Heart left ventricle (tissue), 16 donors: ENCODE measurements at places on chromosomes 16 and 17.

DNA sequence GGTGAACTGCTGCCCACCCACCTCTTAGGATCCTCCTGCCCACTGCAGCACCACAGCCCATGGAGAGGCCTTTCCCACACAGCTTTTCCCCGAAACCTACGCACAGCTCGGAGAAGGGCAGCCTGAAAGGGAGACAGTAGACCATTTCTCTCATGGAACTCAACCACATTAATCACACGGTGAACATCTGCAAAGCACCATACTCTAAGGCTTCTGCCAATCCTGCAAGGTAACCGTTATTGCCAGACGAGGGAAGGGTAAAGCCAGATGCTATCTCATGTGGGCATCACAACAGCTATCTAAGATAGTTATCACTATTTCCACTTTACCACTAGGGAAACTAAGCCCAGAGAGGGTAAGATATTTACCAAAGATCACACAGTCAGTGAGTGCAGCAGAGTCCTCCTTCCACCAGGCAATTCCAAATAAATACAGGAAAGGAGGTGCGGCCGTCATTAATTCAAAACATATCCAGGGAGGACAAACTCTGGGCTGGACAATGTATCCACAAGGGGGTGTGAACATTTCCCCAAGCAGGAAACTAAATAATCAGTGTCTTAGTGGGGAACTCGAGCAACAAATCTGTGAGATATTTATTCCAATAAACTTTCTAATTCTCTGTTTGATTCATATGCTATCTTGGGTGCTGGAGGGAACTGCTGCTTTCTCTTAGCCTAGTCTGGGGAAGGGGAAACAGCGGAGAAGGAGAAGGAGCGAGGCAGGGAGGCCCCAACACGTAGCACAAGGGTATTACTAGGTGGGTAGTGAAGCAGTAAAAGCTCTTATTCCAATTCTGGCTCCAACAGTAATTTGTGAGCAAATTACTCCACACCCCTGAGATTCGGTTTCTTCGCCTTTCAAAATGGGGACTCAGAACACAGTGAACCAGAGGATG, 723 bp downstream of the TMEM186 start:
- DNase-seq: no peak

DNA sequence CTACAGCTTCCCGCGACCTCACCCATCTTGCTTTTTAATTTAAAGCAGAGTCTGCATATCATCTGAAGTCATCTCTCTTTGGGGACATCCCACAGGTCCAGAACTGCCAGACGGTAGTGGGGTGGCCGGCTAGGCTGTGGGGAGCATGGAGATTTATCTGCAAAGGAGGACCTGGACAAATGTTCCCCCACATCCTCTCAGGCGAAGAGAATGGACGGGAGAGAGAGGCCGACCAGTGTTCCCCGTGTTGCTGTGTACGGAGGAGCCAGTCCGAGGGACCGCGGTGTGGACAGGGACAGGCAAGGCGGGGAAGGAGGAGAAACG, 665 bp upstream of the MT1M start:
- DNase-seq: no peak

DNA sequence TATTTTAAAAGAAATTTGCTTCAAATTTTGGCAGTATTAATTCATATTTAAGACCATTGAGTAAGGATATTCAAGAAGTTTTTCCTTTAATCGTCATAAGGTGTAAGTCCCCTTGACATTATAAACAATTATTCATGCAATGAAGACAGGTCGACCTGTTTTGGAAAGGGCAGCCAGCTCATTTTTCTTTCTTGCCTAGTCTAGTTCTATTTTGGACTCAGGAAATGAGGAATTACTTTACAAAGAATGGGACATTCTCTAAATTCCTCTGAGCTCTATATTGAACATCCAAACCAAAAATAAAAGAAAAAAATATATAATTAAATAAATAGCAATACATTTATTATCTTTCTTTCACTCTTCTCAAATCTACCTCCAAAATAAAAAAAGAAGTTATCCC, 595.6 kb upstream of the KIF2B start:
- no peak for DNase-seq

DNA sequence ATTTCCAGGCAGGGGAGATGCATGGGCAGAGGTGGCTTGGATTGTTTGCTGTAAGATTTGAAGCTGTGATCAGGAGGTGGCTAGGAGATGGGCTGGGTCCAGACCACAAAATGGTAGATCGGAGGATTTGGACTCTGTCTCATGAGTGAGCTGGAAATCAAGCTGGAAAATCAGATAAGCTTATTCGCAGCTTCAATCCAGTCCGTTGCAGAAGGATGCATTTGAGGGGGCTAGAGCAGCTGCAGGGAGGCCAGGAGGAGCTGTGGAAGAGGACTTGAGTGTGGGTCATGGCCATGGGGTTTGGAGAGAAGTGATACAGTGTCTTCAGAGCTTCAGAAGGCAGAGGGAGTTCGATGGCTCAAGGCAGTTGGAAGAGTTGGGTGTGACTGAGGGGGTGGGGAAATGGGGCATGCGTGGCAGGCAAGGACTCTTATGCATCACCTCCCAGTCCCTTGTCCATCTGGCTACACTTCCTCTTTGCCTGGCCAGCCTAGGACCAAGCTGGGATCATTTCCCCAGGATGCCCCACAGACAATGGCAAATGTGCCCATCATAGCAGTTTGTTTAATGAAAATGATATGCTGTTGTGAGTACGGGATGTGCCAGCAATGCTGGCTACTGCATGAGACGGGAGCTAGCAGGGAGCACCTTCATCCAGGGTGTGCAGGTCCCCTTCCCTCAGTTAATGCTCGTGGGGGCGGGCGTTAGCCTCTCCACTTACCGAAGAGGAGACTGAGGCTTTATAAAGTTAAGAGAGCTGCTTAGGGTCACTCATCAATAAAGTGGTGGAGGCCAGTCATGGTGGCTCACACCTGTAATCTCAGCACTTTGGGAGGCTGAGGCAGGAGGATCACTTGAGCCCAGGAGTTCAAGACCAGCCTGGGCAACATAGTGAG, 20.6 kb downstream of the QPRT start:
- no peak for DNase-seq

DNA sequence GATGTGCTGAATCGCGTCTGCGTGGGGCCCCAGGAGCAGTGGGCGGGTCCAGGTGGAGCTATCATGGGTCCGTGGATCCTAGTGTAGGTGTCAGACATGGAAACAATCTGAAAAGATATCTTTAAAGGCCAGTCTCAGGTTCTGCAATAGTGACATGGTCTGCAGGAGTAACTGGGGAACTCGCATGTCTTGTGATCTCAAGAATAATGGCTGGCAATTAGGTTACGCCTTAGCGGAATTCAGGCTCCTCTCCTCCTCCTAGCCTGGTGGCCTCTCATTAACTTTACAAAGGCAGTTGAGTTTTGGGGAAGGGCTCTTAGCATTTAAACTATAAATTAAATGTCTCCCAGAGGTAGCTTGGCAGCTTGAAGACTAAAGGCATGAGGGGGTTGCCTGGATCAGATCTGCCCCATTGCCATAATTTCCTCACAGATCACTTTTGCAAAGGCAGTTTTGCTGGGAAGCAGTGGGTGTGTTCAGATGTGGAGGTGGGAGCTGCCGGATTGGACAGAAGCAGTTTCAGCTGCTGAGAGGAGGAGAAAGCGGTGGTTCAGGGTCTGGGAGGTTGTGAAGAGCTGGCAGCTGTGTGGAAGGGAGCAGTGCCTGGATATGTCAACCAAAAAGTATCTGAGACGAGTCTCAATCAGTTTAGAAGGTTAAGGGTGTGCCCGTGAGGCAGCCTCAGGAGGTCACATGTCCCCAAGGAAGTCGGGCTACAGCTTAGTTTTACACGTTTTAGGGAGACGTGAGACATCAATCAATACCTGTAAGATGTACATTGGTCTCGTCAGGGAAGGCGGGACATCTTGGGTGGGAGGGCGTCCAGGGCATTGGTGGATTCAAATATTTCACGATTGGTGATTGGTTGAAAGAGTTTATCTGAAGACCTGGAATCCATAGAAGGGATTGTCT, 2.7 kb downstream of the TBCD start:
- DNase-seq: no peak

GRCh38 chr17:28570716-28571360, 486 bp downstream of the PIGS start:
- no peak for DNase-seq

DNA sequence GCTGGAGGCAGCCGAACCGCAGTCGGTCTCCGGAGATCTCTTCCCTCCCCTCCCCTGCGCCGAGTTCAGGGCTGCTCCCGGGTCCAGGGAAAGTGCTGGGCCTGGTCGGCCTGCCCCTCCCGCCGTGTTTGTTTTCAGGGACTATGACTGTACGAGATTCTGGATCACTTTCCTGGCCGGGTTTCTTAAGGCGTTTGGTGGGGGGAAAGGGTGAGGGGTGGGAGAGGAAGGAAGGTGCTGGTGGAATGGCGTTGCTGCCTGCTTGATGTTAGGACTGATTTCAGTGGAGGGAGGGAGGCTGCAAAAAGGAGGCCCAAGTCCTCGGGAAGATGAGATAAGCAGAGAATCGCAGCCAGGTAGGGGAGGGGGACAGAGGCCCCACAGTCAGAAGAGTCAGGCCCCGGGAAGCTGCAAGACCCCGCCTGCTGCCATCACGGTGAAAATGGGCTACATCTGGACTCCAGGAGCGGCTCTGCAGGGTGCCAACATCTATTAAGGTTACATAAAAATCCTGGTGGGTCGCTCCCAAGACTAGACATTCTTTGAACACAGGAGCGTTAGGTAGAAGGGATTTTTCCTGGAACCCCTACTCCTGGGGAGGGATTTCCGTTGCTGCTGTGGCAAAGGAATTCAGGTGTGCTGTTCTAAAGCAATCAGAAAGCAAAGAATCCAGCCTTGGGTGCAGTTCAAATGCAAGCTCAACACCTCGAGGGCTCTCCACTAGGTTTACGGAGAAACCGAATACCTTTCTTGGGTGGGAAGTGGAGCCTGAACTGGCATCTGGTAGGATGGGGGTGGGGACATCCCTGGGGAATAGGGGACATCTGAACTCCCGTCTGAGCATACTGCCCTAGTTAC, 1.2 kb downstream of the ARHGAP44 start:
- DNase-seq: no peak

DNA sequence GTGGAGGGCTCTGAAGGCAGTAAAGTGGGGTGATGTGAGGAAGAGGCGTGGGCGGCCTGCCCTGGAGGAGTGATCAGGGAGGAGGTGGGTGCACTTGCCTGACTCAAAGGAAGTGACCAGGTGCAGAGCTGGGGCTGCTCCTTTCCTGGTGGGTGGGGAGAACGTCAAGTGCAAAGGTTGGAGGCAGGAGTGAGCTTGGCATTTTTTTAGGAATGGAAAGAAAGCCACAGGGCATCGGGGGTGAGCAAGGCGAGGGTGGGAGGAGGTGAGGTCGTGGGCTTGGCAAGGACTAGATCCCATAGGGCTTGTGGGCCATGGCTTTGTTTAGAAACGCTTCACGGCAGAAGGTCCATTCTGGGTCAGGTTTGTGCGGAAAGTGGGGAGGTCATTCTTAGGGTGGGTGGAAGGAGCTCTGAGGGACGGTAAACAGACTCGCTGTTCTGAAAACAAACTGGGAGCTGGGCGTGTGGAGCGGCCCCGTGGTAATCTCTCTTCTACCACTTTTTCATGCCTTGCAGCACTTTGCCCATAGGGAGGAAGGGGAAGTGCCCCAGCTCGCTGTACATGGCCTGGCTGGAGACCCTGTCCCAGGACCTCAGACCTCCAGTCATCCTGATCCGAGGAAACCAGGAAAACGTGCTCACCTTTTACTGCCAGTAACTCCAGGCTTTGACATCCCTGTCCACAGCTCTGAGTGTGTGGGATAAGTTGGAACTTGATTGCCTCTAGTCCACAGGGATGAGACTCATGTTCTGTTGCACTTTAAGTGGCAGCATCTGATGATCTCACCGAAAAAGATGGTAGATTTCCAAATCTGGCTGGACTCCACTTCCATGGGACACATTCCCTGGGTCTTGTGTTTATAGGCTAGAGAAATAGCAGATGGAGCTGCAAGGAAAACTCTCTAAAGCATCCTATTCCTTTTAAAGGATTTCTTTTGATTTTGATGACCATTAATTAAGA, 18.9 kb upstream of the HERPUD1 start:
- DNase-seq: no peak

- DNase-seq: no peak
Measured at GRCh38 chr16:5601957-5602356, 504.4 kb upstream of the EEF2KMT start.

DNA sequence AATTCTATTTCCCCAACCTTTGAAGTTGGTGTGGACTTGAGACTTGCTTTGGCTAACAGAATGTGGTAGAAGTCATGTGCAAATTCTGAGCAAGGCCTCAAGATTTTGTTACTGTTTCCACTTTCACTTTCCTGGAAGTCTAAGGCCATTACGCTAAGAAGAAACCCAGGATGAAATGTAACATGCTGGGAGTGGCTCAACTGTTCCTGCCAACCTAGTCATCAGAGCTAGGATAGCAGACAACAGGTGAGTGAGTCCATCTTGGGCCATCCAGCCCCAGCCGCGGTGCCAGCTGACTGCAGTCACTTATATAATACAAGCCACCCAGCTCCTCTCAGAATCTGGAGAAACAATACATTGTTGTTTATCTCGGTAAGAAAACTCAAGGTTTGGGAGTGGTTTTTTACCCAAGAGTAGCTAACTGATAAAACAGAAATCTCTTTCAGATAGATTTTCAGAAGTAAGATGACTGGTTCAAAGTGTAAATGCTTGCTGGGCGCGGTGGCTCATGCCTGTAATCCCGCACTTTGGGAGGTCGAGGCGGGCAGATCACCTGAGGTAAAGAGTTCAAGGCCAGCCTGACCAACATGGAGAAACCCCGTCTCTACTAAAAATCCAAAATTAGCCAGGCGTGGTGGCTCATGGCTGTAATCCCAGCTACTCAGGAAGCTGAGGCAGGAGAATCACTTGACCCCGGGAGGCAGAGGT, 10.7 kb upstream of the STX4 start:
- no peak for DNase-seq

DNA sequence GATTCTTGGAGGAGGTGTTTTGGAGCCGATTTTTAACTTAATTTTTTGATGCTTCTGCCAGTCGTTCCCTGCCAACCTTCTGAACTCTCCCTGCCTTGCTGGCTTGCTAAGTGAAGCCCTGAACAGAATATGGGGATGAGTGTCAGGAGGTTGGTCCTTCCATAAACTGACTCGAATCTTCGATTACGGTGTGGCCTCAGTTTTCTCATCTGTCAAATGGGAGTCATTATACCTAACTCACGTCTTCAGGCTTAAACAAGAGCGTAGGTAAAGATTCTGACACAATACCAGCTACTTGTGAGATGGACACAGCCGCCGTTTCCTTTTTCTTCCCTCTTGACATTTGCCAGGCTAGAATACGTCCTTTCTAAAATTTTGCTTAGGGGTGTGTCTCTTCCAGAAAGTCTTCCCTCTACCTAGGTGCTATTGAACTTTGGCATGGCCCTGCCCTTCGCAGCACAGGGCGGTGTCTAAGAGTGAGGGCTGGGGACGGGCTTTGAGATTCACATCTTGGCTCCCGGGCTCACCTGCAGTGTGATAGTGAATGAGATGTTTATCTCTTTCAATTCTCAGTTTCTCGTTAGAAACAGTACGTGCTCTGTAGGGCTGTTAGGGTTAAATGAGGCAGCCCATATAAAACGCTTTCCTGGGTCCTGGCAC, 190.6 kb upstream of the SDK2 start:
- no peak for DNase-seq

DNA sequence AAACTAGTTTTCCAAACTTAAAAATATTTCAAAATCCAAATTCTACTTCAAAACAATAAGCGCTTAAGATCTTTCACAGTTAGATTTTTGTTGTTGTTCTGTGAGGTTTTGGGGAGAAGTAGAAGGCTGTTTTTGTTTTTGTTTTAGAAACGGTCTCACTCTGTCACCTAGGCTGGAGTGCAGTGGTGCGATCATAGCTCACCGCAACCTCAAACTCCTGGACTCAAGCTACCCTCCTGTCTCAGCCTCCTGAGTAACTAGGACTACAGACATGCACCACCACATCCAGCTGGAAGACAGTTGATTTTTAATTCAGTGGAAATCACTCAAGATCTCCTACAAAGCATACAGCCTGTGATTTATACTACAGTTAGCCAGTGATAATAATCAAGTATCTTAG, 2.7 kb downstream of the SHCBP1 start:
- no peak for DNase-seq
